ENCODE measurements at places on chromosomes 7 and 10.

- DNase-seq, result no peak
These were observed at the start of gene RBM20 for GRCh38 chr10:110643653-110644597. Gene RBM20 (plus strand): TSS chr10:110644336. CDS start chr10:110644455, 119 bp downstream.

DNA sequence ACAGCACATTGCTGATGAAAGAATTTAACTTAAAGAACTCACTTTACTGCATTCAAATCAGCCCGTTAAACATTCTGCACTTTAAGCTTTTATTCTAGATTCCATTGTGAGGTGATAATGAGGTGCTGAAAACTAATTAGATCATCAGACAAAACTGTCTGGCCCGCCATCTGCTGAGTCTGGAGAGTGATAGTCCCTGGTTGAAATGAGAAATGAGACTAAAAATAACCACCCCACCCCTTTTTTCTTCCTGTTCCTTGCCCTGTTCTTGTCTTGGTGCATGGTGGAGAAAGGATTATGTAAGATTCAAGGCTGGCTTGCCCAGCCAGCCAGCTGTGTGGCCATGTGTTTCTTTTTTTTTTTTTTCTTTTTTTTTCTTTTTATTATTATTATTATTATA, 277.0 kb upstream of the COBL start:
- DNase-seq, result no peak

DNA sequence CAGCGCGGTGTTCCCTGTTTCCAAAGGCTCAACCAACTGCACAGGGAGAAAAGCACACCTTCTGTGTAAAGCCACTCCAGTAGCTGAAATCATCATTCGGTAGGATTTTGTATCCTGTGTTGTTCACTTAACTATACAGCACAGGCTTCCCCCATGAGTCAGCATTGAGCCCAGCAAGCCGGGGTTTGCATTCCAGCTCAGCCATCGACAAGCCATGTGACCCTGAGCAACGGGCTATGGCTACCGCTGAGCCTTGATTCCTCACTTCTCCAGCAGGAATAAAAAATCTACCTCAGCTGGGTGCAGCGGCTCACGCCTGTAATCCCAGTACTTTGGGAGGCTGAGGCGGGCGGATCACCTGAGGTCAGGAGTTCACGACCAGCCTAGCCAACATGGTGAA, 44.1 kb upstream of the ATP6V0A4 start:
- DNase-seq, result no peak

DNA sequence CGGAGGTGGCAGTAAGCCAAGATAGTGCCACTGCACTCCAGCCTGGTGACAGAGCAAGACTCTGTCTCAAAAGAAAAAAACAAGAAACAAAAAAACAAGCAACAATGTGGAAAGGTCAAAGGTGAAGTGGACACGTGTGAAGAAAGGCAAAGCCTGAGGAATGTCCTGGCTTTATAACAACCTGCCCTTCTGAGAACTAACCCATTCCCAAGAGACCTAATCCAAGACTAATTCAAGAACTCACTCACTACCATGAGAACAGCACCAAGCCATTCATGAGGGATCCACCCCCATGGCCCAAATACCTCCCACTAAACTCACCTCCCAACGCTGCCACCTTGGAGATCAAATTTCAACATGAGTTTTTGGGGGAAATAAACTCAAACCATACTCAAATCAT, 47.5 kb upstream of the KIF5B start:
- DNase-seq, result no peak

GRCh38 chr7:75045881-75046280, 27.7 kb downstream of the RCC1L start:
- DNase-seq, result no peak

All from right renal pelvis (tissue), 4 donors.